ENCODE measurements at places on chromosomes 2 and 18. TPM values are rescaled to one million over a fixed set of nuclear protein-coding genes. Genes with fewer than 3 reads are reported as not detected.

CTNNA2 gene
- total RNA-seq = 0.06 TPM

GRCh38 chr2:219210886-219211362, 4.3 kb downstream of the ZFAND2B start:
- DNase-seq = no peak

- DNase-seq = no peak
Observed at GRCh38 chr18:13542520-13542847, 183.9 kb downstream of the FAM210A start.

- DNase-seq = no peak
Observed at GRCh38 chr2:168821577-168821976, 19.1 kb downstream of the NOSTRIN start.

FTCDNL1 gene
- total RNA-seq = 0.06 TPM

DNA sequence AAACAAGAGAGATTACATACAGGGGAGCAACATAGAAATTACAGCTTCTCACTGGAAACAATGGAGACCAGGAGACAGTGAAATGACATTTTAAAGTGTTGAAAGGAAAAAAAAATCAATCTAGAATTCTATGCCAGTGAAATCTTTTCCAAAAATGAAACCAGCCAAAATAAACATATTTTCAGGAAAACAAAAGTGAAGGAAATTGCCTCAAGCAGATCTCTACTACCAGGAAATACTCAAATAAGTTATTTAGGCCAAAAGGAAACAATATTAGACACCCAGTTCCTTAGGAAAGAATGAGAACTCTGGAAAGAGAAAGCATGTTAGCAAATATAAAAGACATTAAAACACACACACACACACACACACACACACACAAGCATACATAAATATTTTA, 339.9 kb upstream of the NCKAP5 start:
- no peak for DNase-seq

DSEL gene
- total RNA-seq = 7.1 TPM

ABCA12 gene
- total RNA-seq = 3.0 TPM

GRCh38 chr18:75023473-75023872, 185.5 kb downstream of the PTGR3 start:
- no peak for DNase-seq

GRCh38 chr2:19209575-19210341, 148.7 kb downstream of the OSR1 start:
- DNase-seq = no peak

SP9 gene
- total RNA-seq = 0.06 TPM

Measured in epithelial cell of proximal tubule (primary cell).